ENCODE measurements at places on chromosomes 1 and 21.

DNA sequence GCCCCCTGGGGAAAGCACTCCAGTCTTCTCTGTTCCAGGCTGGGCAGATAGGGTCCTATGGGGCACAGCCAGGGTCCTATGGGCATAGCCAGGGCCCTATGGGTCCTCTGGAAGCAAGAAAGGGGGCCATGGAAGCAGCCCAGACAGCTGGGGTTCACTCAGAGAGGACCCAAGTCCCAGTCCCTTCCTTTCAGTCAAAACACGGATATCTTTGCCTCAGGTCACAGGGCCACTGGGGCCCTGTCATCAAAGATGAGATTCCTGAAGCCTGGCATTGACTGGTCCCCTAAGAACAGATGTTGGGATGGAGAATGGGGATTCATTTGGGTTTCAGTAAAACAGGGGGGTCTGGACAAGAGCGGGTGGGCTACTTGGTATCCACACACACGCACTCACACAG, 8.5 kb downstream of the IGSF8 start:
- H3K27ac ChIP-seq: no peak overlapping the region
- H3K4me1 ChIP-seq: peaks cover 4% of the 10 kb centered on the region
- H3K36me3 ChIP-seq: peaks cover 38% of the 10 kb centered on the region
- no peaks in the 10 kb centered on the region for H3K27me3 ChIP-seq
- DNase-seq: no peak

DNA sequence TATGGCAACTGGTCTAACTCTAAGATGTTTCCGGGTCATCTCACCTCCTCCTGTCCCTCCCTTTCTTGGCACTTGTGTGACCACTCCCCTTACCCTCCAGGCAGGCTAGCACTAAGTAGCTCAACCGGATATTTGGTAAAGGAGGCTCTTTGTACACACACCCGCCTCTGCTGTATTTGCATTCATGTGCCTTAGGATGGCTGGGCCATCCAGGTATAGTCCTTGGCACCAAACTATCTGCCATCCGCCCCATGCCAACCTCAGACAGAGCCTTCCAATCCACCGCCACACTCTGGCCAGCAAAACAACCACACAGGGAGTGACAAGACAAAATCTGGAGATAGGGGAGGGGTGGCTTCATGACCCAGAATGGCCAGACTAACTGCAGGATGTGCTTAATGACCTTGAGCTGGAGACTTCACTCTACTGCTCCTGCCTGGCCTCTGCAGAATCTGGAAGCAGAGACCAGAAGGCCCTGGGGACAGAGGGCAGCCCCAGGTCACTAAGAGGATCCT, 59.5 kb downstream of the CDK18 start:
- peaks cover 24% of the 10 kb centered on the region for H3K27me3 ChIP-seq
- H3K4me1 ChIP-seq: no peaks in the 10 kb centered on the region
- no peaks in the 10 kb centered on the region for H3K36me3 ChIP-seq
- no peak overlapping the region for H3K27ac ChIP-seq
- H3K4me3 ChIP-seq: no peak overlapping the region
- no peak for DNase-seq

GRCh38 chr1:116375148-116375886, 2.3 kb downstream of the ATP1A1 start:
- peak overlapping the region; percentile 82 for H3K4me3 ChIP-seq
- peak; percentile 15 for DNase-seq
- peaks cover 65% of the 10 kb centered on the region for H3K4me1 ChIP-seq

DNA sequence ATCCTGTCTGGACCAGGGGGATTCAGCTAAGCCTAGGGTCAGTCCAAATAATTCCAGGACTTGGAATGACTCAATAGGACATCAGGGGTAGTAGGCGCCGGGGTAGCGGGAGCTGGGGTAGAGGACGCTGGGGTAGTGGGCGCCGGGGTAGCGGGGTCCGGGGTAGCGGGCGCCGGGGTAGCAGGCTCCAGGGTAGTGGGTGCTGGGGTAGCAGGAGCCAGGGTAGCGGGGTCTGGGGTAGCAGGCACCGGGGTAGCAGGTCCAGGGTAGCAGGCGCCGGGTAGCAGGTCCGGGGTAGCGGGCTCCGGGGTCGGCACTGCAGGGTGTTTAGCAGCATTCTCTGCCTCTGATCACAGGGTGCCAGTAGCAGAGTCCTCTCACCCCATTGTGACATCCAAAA, 248.9 kb downstream of the KCNJ6 start:
- no peaks in the 10 kb centered on the region for H3K4me1 ChIP-seq
- no peak overlapping the region for H3K27ac ChIP-seq
- H3K36me3 ChIP-seq: no peaks in the 10 kb centered on the region

GRCh38 chr21:25406887-25407579, 200.2 kb downstream of the MRPL39 start:
- no peaks in the 10 kb centered on the region for H3K4me1 ChIP-seq
- H3K27me3 ChIP-seq: no peaks in the 10 kb centered on the region
- H3K4me3 ChIP-seq: no peak overlapping the region
- H3K36me3 ChIP-seq: no peaks in the 10 kb centered on the region

DNA sequence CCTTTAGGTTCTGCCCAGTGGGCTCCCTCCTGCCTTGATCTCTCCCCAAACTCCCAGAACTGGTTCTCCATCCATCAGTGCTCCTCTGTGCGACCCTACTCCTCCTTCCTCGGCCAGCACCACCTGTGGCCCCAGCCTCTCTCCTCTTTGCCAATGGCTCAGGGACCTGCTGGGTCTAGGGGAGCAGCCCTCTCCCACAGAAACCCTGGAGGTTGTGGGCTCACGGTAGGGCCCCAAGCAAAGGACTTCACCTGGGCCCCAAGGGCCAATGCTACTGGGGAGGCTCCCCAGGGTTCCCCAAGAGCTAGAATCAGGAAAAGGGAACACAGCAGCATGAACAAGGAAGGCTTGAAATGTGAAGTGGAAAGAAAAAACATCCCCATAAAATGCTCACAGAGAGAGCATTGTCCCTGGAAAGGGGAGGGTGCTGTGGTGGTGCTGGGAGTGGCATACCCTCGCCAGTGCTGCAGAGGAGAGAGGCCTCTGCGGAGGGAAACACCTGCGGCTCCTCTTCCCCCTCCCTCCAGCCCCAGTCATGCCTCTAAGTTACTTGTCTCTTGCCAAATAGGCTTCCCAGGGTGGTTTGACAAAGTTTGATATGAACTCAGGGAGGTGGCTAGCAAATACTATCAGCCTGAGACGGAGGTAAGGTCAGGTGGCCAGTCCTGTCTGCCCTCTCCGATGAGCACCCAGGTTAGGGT, 2.5 kb downstream of the TMEM63A start:
- peaks cover 71% of the 10 kb centered on the region for H3K4me1 ChIP-seq
- H3K27ac ChIP-seq: peak overlapping the region; percentile 84
- peak overlapping the region; percentile 98 for H3K4me3 ChIP-seq
- H3K27me3 ChIP-seq: no peaks in the 10 kb centered on the region

- H3K4me3 ChIP-seq: no peak overlapping the region
- no peaks in the 10 kb centered on the region for H3K36me3 ChIP-seq
- H3K4me1 ChIP-seq: no peaks in the 10 kb centered on the region
Measured at GRCh38 chr1:67784545-67785186, 48.6 kb downstream of the GNG12 start.

GRCh38 chr21:37469441-37469840, 102.9 kb downstream of the DYRK1A start:
- peaks cover 48% of the 10 kb centered on the region for H3K4me1 ChIP-seq
- H3K36me3 ChIP-seq: peaks cover 5% of the 10 kb centered on the region

- no peak overlapping the region for H3K27ac ChIP-seq
- DNase-seq: peak; percentile 12
- no peaks in the 10 kb centered on the region for H3K36me3 ChIP-seq
- H3K27me3 ChIP-seq: no peaks in the 10 kb centered on the region
- H3K4me3 ChIP-seq: no peak overlapping the region
Measured at GRCh38 chr1:244964112-244964971, 100.0 kb upstream of the HNRNPU start.

GRCh38 chr1:41500378-41500777, 15.9 kb upstream of the EDN2 start:
- no peak overlapping the region for H3K4me3 ChIP-seq
- no peaks in the 10 kb centered on the region for H3K4me1 ChIP-seq
- DNase-seq: no peak

DNA sequence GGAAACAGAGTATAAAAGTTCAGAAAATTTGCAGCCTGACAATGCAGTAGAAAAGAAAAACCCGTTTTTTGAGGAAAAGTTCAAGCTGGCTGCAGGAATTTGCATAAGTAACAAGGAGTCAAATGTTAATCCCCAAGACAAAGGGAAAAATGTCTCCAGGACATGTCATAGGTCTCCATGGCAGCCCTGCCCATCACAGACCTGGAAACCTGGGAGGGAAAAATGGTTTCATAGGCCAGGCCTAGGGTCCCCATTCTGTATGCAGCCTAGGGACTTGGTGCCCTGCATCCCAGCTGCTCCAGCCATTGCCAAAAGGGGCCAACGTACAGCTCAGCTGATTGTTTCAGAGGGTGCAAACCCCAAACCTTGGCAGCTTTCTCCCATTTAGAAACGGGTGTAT, 3.6 kb upstream of the KCNT2 start:
- no peaks in the 10 kb centered on the region for H3K4me1 ChIP-seq
- H3K27ac ChIP-seq: no peak overlapping the region
- H3K36me3 ChIP-seq: no peaks in the 10 kb centered on the region
- no peak for DNase-seq

All from CD4-positive, alpha-beta memory T cell (primary cell).